ENCODE measurements at places on chromosomes 16 and 17.

DNA sequence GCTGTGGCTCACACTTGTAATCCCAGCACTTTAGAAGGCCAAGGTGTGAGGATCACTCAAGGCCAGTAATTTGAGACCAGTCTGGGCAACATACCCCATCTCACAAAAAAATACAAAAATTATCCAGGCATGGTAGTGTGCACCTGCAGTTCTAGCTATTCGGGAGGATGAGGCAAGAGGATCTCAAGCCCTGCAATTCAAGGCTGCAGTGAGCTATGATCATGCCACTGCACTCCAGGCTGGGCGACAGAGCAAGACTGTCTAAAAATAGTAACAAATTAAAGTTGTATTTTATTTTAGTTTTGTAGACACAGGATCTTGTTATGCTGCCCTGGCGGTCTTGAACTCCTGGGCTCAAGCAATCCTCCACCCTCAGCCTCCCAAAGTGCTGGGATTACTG lies 18.2 kb downstream of the USP31 start:
- DNase-seq: no peak

DNA sequence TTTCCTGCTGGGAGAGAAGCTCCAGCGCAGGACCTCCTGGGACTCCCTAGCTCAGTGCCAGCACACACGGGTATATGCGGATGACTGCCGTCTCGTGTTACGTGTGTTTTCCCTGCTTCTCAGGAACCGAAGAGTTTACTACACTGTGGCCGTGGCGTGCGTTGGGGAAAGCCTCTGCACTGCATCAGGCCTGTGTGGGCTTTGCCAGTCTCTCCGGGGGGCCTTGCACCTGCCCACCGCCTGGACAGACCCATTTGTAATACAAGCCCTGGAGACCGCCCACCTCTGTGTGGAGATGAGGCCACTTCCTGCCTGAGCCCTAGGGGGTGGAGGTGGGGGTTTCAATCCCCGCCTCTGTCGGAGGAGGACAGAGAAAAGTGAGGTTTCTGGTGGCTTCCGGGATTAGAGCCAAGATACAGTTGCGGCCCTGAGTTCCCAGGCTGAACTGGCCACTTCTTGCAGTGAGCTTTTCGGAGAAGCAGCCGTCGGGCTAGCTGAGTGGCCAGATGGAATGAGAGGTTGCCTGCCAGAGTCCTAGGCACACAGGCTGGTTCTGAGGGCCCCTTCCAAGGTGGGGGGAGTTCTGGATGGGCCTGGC lies 43.4 kb upstream of the GSE1 start:
- DNase-seq: no peak

- DNase-seq: no peak
Observed at GRCh38 chr16:55697867-55698266, 42.1 kb downstream of the SLC6A2 start.

DNA sequence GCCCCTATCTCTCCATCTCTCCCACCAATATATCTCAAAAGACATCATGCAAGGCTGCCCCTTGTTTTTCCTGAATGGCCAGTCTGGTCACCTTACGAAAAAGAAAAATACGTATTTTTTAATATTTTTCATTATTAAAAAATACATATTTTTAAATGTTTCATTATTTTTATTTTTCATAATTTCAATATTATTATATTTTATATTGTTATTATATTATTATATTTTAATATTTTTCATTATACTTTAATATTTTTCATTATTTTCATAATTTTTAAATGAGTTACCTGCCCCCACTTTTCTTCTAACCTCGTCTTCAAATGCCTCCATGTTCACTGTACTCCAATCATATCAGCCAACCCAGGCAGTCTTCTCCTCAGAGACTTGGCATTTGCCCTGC lies 116.0 kb upstream of the ERCC4 start:
- no peak for DNase-seq

GRCh38 chr16:80778703-80779102 lies 25.7 kb downstream of the CDYL2 start:
- no peak for DNase-seq

DNA sequence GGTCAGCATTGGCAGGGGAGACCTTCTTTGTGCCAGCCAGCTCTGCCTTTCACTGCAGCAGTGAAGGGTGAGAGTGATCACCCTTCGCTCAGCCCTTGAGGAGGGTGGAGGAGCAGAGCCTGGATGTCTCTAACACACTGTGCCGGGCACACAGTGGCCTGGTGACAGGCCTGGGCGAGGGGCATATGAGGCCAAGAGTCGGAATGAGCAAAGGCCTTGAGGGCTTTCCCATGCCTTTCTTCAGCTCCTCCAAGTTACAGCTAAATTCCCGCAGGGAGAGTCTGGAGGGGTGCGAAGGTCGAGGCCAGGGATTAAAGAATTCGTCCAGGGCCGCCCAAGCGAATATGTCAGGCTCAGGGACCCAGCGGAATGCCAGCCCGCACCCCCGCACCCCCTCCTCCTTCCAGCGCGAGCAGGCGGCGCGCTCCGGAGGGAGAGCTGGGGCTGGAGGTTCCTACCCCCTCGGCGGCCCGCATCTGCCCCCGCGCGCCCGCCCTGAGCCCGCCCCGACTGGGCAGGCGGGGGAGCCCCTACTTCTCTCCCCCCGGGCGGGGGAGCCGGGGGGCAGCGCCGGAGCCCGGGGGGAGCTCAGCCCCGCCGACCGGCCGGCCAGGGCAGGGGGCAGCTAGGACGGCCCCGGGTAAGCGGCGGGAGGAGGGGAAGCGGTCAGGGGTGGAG lies at the start of gene RASL10B:
Gene RASL10B (plus strand): TSS at position 401 of the 678 bp plus-strand sequence. CDS start 3,546 bp downstream, outside the sequence.
- DNase-seq: no peak

Measured in stimulated activated CD8-positive, alpha-beta memory T cell treated with anti-CD3 and anti-CD28 coated beads, Interleukin-15, amount 100 ng/mL, for 24 hours (primary cell).